ENCODE measurements at places on chromosomes 3 and 15. TPM values are rescaled to one million over a fixed set of nuclear protein-coding genes. Genes with fewer than 3 reads are reported as not detected.
A peak's percentile ranks its signal among the peaks of the same experiment; 100 is the strongest.

- no peaks in the 10 kb centered on the region for H3K27me3 ChIP-seq
- no peaks in the 10 kb centered on the region for H3K4me1 ChIP-seq
- H3K36me3 ChIP-seq = no peaks in the 10 kb centered on the region
- no peak overlapping the region for H3K27ac ChIP-seq
- DNase-seq = no peak
- H3K4me3 ChIP-seq = no peak overlapping the region
Observed at GRCh38 chr3:110900576-110900975, 171.0 kb upstream of the NECTIN3 start.

GRCh38 chr3:143851331-143852017 lies 3.2 kb upstream of the SLC9A9 start:
- no peak overlapping the region for H3K27ac ChIP-seq
- no peaks in the 10 kb centered on the region for H3K27me3 ChIP-seq
- H3K4me1 ChIP-seq = peaks cover 16% of the 10 kb centered on the region
- H3K36me3 ChIP-seq = no peaks in the 10 kb centered on the region

SYNPR gene
- 17.6 TPM for total RNA-seq

- no peak overlapping the region for H3K27ac ChIP-seq
- DNase-seq = no peak
- no peaks in the 10 kb centered on the region for H3K27me3 ChIP-seq
- H3K36me3 ChIP-seq = no peaks in the 10 kb centered on the region
- H3K4me1 ChIP-seq = no peaks in the 10 kb centered on the region
Observed at GRCh38 chr3:45553469-45553974, 41.0 kb upstream of the LIMD1 start.

DNA sequence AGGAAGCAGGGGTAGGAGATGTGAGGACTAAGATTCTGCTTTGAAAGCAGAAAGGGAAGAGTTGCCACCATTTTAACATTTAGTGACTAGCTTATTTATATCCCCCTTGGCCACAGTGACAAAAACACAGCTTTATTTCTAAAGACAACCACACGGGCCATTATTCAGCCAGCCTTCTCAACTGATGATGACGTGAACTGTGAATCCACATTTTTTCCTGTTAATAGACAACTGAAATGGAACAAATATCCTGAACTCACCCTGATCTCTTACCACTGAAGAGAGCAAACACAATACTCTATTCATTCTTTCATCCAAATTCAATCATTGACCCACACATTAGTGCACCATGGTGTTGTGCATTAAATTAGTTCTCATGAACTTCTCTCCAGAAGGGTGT lies 145.1 kb downstream of the TNIK start:
- no peak for DNase-seq
- no peaks in the 10 kb centered on the region for H3K36me3 ChIP-seq
- H3K27ac ChIP-seq = no peak overlapping the region
- H3K4me3 ChIP-seq = no peak overlapping the region
- H3K27me3 ChIP-seq = no peaks in the 10 kb centered on the region

DNA sequence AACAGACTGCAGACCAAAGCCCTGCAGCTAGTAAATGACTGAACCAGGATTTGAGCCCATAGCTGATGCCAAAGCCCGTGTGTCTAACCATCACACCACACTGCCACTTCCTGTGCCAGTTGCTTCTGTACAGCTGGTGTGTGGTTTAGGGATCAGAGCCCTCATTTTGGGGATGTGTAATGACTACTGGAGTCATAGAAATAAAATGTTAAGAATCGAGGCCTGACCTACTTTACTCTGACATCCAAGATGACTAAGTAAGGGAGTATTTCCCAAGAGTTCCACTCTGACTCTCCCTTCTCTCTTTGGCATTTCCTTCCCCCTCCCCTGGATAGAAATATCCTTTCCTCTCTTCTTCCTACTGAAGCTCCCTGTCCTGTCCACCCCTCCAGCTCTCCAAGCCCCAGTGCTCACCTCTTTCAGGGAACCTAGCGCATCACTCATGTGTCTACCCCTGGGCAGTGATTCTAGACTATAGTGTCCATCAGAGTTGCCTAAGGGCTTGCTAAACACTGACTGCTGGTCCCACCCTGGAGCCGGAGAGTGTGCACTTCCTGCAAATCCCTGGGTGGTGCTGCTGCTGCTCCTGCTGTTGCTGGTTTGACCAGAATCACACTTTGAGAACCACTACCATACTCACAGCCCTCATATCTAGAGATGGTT lies 53.8 kb downstream of the MGLL start:
- peak; percentile 28 for DNase-seq
- H3K27me3 ChIP-seq = no peaks in the 10 kb centered on the region
- no peak overlapping the region for H3K27ac ChIP-seq
- H3K36me3 ChIP-seq = no peaks in the 10 kb centered on the region

- H3K36me3 ChIP-seq = no peaks in the 10 kb centered on the region
- DNase-seq = peak; percentile 22
- no peaks in the 10 kb centered on the region for H3K4me1 ChIP-seq
- H3K4me3 ChIP-seq = no peak overlapping the region
Observed at GRCh38 chr15:55613727-55614126, 25.6 kb upstream of the PYGO1 start.

DNA sequence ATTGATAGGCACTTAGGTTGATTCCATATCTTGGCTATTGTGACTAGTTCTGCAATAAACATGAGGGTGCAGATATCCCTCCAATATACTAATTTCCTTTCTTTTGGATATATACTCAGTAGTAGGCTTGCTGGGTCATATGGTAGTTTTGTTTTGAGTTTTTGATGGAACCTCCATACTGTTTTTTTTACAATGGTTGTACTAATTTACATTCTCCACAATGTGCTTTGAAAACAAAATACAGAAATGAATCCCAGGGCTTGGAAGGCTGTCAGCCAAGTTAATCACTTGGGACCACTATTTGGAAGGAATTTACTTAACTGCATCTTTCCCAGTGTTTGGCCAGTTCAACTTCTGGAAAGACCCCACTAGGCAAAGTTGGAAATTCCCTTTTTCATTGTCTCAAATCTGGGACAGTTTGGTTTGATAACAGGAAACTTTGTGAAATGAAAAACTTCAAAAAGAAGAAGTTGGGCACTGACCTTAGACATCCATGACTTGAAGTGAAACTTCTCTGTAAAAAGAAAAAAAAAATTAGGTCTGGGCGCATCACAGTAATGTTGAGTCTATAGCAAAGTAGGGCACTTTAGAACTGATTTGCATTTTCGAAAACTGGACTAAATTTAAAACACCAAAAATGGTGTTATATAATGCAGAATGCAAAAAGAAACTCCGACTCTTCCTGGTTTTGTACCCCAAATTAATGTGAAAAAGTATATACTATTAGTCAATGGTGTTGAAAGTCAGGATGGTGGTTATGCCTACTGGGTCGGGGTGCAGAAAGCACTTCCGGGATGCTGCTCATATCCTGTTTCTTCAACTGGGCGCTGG lies 6.0 kb downstream of the CTSH start:
- no peaks in the 10 kb centered on the region for H3K36me3 ChIP-seq
- H3K27me3 ChIP-seq = no peaks in the 10 kb centered on the region
- H3K4me1 ChIP-seq = no peaks in the 10 kb centered on the region
- H3K27ac ChIP-seq = no peak overlapping the region

IL5RA gene
- not detected for total RNA-seq

DNA sequence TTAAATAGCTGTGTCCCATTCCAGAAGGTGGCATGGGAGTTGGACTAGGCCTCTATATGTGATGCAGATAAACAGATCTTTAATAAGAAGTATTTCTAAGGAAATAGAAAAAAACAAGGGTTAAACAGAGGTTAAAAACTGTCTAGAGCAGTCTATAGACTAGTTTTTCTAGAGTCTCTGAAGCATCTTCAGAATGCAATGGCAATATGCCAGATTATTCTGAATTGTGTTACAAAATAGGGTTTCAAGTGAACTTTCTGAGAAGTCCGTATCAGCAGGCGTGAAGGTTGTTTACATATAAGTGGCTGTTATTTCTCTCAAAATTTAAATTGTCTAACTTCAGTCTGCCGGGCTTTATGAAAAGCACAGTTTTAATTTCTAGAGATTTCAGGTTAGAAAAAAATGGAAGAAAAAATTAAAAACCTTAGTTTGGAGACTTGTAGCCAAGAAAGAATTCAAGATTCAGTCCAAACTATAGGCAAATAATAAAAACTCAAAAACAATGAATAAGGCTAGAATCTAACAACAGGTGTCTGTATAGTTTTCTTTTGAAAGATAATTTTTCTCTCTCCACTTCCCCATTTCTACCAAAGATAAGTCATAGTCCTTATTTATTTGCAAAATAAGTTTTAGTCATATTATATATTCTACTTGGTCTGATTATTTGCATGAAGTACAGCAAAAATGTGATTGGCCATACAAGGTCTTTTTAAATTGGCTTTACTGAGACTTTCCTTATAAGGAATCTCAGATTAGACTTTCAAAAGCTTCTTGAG lies 55.2 kb downstream of the OSTN start:
- H3K36me3 ChIP-seq = no peaks in the 10 kb centered on the region
- no peak overlapping the region for H3K27ac ChIP-seq
- H3K4me3 ChIP-seq = no peak overlapping the region
- H3K4me1 ChIP-seq = peaks cover 6% of the 10 kb centered on the region
- H3K27me3 ChIP-seq = no peaks in the 10 kb centered on the region

DNA sequence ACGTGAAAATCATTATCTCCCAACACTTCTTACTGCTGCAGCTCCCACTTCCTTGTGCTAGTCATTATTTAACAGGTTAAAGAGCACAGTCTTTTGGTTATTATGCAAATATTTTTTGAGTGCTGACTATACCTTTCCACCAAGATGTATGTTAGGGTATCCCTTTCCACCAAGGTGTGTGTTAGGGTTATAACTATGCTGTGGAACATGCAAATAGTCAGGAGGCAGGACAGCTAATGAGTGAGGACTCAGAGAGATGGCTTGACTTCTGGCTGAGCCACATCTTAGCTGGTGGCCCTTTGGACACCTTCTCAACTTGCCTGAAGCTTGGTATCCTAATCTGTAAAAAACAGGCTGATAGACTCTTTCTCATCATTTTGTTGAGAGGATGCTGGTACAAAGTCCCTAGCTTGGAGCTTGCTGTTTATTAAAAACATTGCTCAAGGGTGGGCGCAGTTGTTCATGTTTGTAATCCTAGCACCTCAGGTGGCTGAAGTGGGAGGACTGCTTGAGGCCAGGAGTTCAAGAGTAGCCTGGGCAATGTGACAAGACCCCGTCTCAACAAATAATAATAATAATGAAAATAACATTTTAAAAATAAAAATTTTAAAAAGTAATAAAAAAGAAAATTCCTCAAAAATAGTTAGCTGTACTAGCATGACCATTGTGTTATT lies 160.5 kb upstream of the ADAMTS9 start:
- no peaks in the 10 kb centered on the region for H3K36me3 ChIP-seq
- H3K27me3 ChIP-seq = no peaks in the 10 kb centered on the region
- H3K4me1 ChIP-seq = no peaks in the 10 kb centered on the region
- no peak for DNase-seq
- H3K4me3 ChIP-seq = no peak overlapping the region

DNA sequence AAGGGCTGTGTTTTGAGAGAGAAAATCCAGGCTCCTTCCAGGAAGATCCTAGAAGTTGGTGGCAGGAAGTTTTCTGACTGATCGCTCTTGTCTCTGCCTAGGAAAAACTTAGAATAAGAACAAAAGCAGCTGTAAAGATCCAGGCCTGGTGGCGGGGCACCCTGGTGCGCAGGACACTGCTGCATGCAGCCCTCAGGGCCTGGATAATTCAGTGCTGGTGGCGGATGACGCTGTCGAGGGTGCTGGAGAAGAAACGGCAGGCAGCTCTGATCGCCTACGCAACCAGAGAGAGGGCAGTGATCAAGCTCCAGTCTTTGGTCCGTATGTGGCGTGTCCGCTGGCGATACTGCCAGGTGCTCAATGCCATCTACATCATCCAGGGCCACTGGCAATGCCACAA lies 1.5 kb downstream of the IQCF2 start:
- no peak for DNase-seq
- H3K36me3 ChIP-seq = no peaks in the 10 kb centered on the region
- peaks cover 8% of the 10 kb centered on the region for H3K27me3 ChIP-seq
- no peak overlapping the region for H3K4me3 ChIP-seq
- H3K4me1 ChIP-seq = no peaks in the 10 kb centered on the region

ST8SIA2 gene
- 0.43 TPM for total RNA-seq

DNA sequence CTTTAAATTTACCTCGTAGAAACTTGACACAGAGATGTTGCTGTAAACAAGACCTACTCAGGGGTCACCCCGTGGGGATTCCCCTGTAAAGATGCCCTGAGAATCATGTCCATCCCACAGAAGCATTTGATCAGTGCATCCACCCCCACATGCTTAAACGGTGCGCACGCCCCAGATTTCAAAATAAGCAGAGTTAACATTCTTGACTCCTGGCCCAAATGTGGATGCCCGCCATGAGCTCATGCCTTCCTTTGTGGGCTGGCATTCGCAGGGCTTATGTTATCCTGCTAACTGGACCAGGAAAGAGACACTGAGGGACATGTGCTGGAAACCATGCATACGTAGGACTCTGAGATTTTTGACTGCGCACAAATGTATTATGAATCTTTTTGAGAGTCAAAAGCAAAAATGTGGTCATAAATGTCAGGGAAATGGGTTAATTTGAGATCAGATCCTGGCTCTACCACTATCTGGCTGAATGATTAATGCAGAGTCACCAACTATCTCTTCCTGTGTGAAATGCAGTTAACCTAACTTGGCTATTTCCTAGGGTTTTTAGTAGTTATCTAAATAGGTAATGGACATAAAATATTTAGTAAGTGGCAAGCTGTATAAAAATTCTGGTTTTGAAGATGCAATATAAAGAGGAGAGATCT lies 9.1 kb upstream of the TP63 start:
- H3K4me1 ChIP-seq = no peaks in the 10 kb centered on the region
- no peak for DNase-seq
- no peak overlapping the region for H3K4me3 ChIP-seq
- no peaks in the 10 kb centered on the region for H3K36me3 ChIP-seq
- no peaks in the 10 kb centered on the region for H3K27me3 ChIP-seq
- no peak overlapping the region for H3K27ac ChIP-seq
